ENCODE measurements at places on chromosomes 12 and 14.

GRCh38 chr12:90954921-90955320 is at the start of gene CCER1:
Gene CCER1 (minus strand): TSS chr12:90955176. CDS start chr12:90954742, 434 bp downstream.
- DNase-seq, result no peak

- DNase-seq, result no peak
Measured at GRCh38 chr14:61671082-61671481, 24.2 kb upstream of the HIF1A start.

DNA sequence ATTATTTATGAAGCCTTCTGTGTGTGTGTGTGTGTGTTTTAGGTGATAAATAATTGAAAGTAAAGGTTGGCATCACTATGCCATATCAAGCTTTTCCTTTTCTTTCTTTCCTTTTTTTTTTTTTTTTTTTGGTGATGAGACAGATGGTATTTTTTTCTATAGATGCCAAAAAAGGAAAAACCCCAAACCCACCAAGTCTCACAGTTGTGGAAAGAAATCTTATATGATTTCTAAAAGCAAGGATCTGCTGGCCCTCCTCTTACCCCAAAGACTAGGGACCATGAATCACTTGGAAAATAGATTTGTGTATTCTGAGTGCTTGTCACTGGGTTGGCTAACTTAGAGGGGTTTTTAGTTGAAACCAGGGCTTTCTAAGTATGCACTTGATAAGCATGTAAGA is 181.3 kb downstream of the TMEM117 start:
- DNase-seq, result no peak

DNA sequence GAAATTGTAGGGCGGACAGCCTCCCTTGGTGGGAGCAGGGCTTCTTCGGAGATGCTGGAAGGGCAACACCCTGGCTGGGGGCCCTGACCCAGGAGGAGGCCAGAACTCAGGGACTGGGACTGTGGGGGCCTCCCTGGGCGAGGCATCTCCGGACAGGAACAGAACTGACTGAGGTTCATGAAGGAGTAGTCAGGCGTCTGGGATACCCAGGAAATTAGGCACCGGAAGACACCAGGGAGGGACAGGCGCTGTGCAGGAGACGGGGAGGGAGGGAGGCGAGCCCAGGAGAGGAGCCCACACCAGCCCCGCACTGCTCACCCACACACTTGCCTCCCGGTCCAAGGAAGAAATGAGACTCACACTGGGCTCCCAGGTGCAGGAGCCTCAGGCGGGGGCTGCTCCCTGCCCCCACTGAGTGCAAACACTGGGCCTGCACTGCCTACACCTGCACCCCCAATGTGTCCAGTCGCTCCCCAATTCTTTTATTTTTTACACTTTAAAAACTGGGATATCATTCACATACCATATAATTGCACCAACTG is 262.6 kb upstream of the SFSWAP start:
- no peak for DNase-seq

GRCh38 chr12:29816874-29817725 is 33.4 kb upstream of the TMTC1 start:
- no peak for DNase-seq

DNA sequence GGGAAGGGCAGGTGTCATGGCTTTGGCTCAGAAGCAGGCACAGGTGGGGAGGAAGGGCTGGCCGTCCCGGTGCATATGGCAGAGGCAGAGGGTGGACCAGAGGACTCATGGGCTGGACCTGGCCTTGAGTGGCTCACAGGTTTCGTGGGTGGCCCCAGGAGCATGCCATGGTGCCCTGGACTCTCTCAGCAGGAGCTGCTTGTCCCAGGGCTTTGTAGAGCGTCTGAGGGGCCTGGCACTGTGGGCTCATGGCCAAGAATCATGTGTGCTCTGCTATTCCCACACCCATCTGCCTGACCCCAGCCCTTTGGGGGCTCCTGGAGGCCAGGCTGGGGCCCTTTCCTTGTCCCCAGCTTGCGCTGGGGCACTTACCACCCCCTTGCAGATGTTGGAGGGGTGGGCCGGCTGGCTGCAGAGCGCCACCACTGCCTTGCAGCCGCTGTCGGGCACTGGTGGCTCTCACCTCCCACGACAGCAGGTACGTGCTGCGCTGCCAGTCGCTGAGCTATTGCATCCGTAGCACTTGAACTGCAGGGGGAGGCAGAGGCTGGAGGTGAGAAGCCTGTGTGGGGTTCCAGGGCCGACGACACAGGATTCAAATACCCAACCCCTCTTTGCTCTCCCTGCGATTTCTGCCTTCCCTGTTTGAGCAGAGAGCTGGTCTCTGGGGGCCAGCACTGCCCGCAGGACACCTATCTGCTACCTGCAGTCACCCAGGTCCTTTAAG is 187.4 kb upstream of the PRMT8 start:
- DNase-seq, result no peak

- DNase-seq, result no peak
Measured at GRCh38 chr14:92880351-92880750, 42.6 kb upstream of the CHGA start.

- no peak for DNase-seq
Measured at GRCh38 chr14:92898566-92899131, 24.3 kb upstream of the CHGA start.

GRCh38 chr12:93855261-93855660 is 178.1 kb downstream of the CRADD start:
- DNase-seq, result no peak

DNA sequence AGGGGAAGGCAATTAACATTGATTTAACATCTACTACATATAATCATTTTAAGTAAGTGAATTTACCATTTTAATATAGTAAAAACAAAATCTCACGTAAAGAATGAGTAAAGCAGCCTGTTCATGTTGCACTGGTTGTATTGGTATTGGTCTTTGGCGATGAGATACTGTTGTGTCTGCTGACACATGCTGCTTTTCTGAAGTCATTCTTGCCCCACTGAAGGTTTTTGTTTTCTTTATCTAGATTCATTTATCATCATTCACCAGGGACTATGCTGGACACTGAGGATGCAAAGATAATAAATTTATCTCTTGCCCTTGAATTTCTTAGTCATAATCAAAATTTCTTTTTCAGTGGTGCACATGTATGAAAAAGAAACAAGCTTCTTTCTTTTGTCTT is 246.2 kb upstream of the NPAS3 start:
- no peak for DNase-seq

DNA sequence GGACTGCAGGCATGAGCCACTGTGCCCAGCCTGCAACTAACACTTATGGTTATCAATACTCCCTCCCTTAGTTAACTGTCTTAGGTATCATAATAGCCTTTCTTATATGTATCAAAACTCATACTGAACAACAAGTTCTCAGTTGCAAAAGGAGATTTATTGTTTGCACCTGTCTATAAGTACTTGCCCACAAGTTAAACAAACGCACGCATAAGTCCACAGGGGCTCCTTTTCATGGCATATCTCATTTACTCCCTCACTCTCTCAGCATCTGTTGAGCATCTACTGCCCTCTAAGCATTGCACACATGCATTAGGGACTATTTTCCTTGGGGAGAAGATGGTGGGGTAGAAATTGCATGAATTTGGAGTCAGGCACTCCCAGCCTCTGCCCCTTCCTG is 46.7 kb upstream of the CORO1C start:
- no peak for DNase-seq

- DNase-seq, result no peak
Measured at GRCh38 chr12:11688831-11689230, 39.4 kb downstream of the ETV6 start.

GRCh38 chr14:93040982-93041381 is 74.7 kb downstream of the ITPK1 start:
- no peak for DNase-seq

DNA sequence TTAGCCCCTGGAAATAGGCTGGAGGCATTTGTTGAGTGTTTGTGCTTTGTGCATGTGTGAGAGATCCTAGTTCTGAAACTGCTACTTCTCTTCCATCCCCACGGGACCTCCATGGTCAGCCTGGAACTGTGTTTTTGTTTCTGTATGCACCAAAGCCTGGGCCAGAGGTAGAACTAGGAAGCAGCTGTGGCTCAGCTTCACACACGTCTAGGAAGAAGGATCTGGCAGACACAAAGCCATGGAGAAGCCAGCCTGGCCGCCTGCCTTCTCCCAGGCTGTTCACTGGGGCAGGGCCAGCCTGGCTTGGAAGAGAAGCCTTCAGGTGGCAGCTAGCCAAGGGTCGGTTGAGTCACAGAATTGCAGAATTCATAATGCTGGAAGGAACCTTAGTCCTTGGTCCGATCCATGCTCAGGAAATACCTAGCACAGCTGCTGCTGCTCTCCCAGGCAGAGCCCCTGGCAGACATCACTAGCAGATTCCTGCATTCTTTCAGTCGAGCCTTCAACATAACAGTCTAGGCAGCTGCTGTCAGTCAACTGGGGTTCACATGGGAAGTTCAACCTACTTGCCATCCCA is 27.0 kb downstream of the RIN3 start:
- no peak for DNase-seq

- no peak for DNase-seq
Measured at GRCh38 chr12:59619461-59620240, 23.8 kb downstream of the SLC16A7 start.

- DNase-seq, result no peak
Measured at GRCh38 chr14:70317969-70318634, 41.4 kb downstream of the COX16 start.

DNA sequence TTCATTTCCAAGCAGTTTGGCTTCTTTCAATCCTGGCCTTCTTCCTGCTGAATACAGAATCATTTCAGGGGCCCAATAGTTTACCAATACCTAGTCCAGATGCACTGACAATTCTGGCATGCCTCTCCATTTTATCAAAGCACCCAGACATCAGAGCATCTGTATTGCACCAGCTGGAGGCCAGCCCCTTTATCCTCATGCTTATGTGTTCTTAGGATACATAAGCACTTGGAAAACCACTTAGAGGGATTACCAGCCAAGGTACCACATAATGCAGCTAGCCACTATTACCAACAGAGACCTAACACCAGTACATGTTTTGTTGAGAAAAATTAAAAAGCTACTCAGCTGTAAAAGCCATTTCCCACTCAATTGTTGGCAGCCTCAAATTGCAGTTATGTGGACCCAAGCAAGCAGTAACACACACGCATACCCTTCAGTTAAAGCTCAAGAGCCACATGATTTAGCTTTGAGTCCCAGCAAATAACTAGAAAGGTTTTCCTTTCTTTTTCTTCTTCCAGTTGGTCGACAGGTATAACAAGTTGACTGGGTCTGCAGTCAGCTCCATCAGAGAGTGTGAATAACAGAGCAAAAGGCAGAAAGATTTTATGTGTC is 263.8 kb downstream of the DIO2 start:
- DNase-seq, result no peak

DNA sequence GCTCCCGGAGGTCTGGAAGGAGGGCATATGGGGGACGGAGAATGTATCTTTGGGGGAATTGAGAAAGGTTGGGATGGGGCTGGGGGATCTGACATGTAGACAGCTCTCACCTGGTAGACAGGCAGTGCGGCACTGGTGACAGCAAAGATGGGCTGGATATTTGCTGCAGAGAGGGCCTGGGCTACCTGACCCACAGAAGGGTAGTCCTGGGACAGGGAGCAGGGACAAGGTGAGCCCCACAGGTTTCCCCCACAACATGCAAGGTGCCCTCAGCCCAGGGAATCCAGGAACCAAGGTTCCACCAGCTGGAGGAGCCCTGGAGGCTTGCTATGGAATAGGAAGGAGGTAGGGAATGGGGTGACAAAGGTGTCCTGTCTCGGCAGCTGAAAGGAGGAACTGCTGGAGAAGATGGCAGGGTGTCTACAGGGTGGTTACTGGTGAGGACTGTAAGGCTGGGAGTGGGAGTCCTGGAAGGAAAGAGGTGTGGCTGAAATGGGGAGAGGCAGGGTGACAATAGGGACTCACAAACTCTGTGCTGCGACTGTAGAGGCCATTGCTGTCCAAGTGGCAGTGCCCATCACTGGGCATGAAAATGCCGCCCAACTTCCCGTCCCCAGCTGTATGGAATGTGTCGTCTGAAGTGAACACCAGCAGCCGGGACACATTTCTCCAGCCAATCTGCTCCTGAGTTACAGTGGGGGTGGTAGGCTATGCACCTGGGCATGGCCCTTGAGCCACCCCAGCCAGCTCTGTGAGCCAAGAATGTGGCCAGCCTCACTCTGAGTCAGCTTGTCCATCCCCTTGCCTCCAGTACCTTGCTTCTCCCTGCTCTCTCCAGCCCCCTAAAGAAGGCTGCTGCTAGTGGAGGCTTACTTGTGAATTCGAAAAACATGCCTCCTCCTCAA is 11.3 kb downstream of the ITGB7 start:
- no peak for DNase-seq

GRCh38 chr12:81375969-81376368 is 298.1 kb downstream of the ACSS3 start:
- DNase-seq, result no peak

DNA sequence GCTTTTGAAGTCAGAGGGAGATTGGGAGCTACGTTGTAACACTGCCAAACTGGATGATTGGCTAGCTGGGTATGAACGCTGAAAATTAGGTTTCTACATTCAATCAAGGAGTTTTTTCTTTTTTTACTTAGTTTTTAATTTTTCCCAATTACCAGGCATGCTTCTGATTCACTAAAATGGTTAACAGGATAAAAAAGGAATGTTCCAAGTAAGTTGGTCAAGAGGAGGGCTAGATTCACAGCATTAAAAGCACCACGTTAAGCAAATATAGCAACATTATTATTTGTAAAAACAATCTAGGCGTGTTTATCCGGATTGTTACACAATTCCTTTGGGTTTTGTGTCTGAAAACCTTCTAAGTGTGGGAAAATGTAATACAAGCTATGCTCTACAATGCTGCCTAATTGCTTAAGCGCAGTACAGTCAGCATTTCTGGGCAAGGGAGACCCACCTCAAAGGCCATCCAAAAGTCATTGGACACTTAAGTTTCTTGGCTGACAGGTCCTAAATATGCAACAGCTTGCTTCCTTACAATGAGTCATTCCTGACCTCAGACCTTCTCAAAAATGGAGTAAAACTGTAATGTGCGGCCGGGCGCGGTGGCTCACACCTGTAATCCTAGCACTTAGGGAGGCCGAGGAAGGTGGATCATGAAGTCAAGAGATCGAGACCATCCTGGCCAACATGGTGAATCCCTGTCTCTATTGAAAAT is 1.2 kb downstream of the RPLP0 start:
- DNase-seq, result no peak

DNA sequence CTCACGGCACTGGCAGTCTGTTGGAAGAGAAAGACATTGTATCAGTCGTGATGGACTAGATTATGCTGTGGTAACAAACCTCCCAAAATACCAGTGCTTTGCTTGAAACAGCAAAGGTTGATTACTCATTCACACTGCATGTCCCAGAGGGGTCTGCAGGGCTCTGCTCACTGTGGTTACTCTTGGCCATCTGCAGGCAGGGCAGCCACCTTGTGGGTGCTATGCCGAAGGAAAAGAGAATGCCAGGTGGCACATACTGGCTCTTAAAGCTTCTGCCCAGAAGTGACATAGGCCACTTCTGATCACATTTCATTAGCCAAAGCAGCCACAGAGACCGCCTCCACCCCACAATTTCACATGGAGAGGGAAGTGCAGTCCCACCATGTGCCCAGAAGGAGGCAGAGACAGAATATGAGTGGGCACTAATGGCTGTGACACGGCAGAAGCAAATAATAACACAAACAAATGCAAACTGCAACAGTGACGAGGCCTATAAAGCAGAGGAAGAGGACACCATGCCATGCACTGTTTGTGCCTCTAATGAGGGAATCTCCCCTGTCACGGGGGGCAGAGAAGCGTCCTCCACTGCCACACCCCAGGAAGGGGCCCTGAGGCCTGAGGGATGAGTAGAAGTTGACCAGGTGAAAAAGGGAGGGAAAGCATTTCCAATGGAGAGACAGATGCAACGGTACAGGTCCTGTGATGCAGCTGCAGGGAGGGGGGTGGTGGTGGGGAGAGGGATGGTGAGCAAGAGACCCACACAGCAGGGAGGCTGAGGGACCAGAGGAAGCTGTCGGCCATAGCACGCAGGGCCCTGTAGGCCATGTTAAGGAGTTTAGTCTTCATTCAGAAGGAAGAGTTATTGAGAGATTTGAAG is 51.7 kb upstream of the KICS2 start:
- DNase-seq, result no peak

All from activated T-cell treated with anti-CD3 and anti-CD28 coated beads for 1 hour (primary cell).